Activated CD4-positive, alpha-beta T cell treated with anti-CD3 and anti-CD28 coated beads, Interleukin-2, amount 50 U/mL, for 24 hours (primary cell): ENCODE measurements at places on chromosomes 13 and 19.

DNA sequence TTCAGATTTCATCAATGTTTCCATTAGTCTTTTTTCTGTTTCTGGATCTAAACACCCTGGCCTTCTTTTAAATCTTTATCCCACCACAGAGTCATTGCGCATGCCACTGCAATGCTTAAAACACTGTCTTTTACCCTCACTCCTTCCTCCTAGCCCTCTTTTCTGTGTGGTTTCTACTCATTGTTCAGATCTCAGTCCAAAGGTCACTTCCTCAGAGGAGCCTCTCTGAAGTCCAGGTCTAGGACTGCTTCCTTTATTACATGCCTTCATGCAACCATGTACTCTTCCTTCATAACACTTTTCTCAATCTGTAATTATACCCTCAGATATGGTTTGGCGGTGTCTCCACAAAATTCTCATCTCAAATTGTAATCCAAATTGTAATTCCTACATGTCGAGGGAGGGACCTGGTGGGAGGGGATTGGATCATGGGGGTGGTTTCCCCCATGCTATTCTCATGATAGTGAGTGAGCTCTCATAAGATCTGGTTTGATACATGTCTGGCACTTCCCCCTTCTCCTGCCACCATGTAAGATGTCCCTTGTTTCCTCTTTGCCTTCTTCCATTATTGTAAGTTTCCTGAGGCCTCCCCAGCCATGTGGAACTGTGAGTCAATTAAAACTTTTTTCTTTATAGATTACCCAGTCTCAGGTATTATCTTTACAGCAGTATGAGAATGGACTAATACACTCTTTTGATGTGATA is 808.9 kb downstream of the DIAPH3 start:
- no peak for DNase-seq

- no peak for DNase-seq
These were observed 145.9 kb downstream of the RFC3 start for GRCh38 chr13:33963895-33964294.

DNA sequence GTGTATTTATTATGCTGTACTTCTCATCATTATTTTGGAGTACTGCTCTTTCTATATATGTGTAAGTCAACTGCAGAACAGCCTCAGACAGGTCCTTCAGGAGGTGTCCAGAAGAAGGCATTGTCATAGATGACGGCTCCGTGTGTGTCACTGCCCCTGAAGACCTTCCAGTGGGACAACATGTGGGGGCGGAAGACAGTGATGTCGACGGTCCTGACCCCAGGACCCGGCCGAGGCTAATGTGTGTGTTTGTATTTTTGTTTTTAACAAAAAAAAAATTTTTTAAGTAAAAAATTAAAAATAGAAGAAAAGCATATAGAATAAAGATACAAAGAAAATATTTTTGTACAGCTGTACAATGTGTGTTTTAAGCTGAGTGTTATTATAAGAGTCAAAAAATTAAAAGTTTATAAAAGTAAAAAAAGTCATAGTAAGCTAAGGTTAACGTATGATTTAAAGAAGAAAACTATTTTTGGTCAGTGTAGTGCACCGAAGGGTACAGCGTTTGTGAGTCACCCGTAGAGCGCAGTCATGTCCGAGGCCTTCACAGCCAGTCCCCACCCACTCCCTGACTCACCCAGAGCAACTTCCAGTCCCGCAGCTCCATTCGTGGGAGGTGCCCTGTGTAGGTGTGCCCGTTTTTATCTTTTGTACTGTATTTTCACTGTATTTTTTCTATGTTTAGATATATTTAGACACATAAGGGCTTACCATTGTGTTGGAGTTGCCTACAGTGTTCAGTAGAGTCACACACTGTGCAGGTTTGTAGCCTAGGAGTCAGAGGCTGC is 42.2 kb upstream of the SPACA7 start:
- DNase-seq, result no peak

DNA sequence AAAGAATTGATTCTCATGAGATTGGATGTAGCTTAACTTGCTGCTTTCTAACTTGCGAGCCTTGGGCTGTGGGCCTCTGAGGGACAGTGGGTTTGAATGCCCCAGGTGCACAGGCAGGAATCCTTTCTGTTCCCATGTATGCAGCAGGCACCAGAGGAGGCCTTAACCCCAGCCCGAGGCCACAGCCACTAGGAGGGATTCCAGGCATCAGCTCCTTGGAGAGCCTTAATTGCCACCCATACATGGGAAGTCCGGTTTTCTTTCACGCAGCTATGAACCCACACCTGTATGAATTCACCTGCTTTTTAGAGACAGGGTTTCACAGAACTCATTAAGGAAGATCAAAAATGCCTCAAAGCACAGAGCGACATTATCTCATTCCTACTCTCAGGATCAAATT is 117.9 kb downstream of the CRYL1 start:
- no peak for DNase-seq

DNA sequence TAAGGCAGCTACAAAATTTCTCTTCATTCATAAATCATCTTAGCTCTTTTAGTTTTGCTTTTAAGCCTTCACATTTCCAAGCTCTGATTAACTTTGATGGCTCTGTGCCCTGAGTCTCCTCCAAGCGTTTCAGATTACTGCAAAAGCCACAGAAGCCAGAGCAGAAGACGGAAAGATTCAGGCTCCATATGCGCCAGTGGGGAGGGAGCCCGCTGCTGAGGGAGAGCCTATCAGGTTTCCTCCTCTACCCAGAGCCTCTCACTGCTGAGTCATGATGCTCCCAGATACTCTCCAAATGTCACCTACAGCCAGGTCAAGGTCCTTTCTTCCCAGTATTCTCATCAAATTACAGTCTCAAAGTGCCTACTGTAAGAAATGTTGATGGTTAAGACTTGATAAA is 193.6 kb downstream of the RAP2A start:
- no peak for DNase-seq

DNA sequence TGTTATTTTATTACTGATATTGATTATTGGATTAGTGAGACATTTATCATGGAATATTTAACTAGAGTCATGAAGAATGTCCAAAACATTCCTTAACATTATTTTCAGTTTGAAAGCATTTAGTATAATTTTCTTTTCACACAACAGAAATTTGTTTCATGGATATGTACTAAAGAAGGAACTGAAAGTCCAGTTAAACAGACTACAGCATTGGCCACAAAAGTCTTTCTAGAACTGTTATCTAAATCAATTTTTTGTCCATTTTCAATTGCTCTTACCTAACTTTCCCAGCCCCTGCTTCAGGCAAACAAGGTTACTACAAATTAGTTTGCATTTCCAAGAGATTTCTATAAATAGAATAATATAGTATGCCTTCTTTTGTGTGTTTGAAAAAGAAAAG is 1018.0 kb upstream of the PCDH20 start:
- no peak for DNase-seq

GRCh38 chr13:30577401-30577852 is 40.3 kb upstream of the USPL1 start:
- no peak for DNase-seq

DNA sequence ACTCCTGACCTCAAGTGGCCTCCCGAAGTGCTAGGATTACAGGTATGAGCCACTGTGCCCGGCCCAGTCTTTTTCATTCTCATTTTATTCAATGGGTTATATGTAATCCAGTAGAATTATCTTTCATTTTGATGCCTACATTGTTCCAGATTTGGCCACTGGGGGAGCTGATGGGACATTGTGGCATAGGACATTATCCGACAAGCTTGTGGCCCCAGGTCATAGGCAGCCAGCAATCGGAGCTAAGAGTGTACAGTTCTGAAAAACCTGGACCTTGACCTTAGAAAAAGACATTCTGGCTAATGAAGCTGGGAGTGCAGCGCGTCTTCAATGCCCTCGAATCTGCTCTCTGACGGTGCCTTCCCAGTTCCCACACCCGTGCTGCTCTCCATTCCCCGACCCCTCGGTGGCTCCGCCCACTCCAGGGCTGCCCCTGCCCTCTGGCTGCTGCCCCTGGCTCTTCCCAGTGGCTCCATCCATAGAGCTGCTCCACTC is 108.7 kb downstream of the TEX29 start:
- no peak for DNase-seq

GRCh38 chr13:89279374-89279773 is 1608.2 kb downstream of the SLITRK5 start:
- no peak for DNase-seq

DNA sequence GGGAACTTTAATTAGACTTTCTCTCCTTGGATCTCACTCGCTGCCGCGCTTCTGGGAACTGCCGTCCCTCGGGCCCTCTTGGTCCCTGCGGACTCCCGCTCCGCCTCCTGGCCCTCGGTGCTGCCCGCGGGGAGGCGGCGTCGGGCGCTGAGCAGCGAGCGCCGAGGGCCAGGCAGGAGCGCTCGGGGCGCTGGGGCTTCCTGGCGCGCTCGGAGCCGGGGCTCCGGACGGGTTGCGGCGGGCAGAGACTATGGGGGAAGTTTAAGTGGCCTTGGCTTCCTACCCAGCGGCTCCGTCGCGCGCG is 704 bp downstream of the CHST8 start:
- DNase-seq, result no peak

GRCh38 chr13:85377783-85378182 is 421.4 kb downstream of the SLITRK6 start:
- DNase-seq, result no peak

- no peak for DNase-seq
These were observed 34.9 kb upstream of the UQCRFS1 start for GRCh38 chr19:29247872-29248271.

- DNase-seq, result no peak
These were observed 56.4 kb upstream of the MRI1 start for GRCh38 chr19:13707915-13708314.

DNA sequence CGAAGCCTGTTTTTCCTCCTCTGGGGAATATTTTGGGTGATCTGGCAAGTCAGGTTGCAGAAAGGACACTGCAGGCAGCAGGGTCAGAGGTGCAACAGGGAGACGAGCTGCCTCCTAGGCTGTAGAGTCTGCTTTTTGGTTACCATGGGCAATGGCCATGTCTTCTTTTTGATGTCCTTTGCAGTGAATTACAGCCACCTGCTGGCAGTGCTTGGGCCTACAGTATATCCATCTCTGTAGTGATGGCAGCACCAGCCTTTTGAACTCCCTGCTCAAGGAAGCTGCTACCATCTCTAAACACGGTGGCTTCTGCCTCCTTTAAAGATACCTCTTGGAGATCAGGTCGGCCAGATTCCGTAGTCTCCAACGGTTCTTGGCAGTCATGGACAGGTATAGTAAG is 73.9 kb downstream of the WTIP start:
- DNase-seq, result no peak

GRCh38 chr13:66344805-66345517 is 885.2 kb downstream of the PCDH9 start:
- no peak for DNase-seq

DNA sequence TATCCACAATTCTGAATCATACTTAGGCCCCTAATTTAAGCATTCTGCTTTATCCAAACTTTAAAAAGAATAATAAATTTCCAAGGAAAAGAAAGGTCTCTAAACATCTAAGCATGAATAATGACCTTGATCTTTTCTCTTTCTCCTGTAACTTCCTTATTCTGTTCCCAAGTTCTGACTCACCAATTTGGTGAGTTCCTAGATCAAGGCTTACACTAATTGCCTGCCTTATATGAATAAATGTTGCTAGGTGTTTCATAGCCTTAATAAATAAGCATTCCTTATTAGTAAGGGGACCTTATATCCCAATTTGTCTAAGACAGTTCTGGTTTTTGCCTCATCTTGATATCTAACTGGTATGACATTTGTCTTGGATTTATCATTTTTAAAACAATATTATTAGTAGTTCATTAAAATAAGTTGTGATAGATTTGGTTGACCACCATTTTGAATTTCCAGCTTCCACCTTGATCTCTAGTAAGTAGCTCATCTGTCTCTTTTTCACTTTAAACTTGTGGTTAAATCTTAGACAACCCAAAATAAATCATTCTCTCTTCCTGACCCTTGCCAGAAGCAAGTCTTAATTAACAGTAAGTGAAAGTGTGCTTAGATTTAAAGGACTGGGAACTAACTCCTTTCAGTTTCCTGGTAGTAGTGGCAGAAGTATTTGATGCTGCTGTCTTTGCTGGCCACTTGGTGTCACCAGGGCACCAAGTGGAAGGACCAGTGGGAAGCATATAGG is 121.2 kb upstream of the MLNR start:
- DNase-seq, result no peak

- no peak for DNase-seq
These were observed 57.3 kb upstream of the TNFRSF19 start for GRCh38 chr13:23512762-23513395.

- no peak for DNase-seq
These were observed 991.7 kb downstream of the DIAPH3 start for GRCh38 chr13:59172076-59172475.

GRCh38 chr13:23654111-23655110 is 84.2 kb downstream of the TNFRSF19 start:
- no peak for DNase-seq

DNA sequence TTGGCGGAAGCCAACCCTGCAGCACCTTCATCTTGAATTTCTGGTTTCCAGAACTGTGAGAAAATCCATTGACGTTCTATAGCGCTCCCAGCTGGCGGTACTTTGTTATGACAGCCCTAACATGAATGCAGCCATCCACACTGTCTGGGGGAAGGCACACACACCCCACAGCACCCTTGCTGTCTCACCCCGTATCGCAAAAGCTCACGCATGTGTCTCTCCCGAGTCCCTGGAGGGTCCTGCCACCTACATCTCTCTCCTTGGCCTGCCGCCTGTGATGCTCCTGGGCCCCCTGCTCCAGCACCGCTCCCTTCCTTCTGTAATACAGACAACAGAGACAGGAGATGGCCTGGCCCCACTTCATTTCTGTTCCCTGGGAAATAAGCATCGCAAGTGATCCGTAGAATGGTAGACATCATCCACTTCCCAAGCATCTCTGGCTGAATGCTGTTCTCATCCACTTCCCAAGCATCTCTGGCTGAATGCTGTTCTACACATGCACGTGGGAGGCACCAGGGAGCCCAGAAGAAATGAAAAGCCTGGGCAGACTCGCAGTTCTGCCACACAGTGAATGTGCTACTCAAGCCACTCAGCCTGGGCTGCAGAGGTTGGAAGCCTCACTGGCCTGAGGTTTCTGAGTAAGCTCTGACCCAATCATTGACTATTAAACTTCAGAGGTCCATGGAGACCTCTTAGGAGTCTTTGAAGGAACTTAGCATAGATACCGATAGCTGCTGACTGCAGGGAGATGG is 29.6 kb downstream of the EPN1 start:
- DNase-seq, result no peak

- DNase-seq, result no peak
These were observed 335.1 kb downstream of the GPC6 start for GRCh38 chr13:93561576-93562225.

GRCh38 chr19:46921071-46921470 is 60.3 kb downstream of the ARHGAP35 start:
- DNase-seq, result no peak

DNA sequence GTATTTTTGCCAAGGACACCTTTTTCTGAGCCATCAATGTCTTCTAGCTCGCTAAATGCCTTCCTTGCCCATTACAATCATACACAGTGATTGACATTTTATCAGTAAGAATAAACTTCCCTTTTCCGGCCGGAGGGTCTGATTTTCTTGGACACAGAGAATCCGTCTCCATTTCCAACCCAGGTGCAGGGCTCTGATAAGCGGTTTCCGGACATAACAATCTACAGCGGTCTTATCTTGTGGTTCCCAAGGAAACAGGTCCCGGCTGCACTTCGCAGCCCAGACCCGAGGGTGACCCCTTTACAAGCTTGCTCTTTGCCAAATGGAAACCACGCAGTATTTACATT is 5.1 kb upstream of the ZNF77 start:
- DNase-seq, result no peak
